ENCODE measurements at places on chromosomes 16 and 17.

DNA sequence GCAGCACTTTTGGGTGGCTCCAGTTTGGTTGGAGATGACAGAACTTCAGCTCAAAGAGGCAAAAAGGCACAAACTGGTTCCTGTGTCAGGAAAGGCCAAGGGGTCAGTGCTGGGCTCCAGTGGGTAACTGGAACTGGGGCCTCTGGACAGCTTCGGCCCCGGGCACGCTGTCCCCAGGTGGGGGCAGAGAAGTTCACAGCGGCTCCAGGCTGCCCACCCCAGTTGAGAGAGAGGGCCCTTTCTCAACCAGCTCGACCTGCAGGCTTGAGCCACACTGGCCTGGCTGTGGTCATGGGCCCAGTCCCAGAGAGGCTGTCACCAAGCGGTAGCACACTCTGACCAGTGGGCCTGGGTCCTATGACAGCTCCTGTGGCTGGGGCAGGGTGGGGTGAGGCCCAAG is 24.5 kb downstream of the ADCY7 start:
- no peak for DNase-seq

GRCh38 chr16:85645021-85645589 is 32.0 kb downstream of the GSE1 start:
- no peak for DNase-seq

DNA sequence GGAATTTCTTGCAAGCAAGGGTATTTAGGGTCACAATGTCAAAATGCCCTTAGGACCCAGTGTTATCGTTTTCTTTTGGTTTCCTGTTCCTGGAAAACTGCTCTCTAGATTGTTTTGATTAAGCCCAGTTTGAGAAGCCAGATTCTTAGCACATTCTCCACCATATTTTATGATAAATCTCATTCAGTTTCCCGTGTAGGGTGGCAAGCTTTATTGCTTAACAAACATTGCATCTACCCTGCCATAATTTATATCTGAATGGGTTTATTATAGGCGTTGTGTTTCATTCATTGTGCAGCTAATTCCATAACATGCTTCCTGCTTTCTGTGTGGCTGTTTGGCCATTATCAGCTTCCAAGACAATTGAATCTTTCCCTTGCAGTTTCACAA is 389.1 kb upstream of the DYNLRB2 start:
- no peak for DNase-seq

DNA sequence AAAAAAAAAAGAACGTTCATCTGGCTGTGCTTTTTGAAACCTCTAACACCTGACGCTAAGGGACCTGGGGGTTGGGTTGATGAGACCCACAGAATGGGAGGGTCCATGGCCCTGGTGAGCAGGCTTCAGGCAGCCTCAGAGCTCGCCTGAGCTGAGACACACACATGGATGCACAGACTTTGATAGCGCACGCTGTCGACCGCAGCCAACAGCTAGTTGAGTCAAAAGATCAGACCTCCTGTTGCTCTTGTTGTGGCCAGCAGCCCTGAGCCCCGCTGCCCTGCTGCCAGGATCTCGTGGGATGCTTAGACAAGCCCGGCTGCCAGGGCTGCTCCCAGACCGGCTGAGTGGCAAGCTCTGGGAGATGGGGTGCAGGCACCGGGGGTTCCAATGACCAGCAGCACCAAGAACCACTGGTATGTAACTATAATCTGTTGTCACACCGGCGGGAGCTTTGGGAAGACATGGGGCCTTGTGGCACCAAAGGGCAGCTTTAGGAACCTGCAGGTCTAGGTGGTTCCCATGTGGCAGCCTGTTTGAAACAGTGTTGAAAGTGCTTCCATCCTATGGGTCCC is 20.0 kb upstream of the MEAK7 start:
- DNase-seq, result no peak

DNA sequence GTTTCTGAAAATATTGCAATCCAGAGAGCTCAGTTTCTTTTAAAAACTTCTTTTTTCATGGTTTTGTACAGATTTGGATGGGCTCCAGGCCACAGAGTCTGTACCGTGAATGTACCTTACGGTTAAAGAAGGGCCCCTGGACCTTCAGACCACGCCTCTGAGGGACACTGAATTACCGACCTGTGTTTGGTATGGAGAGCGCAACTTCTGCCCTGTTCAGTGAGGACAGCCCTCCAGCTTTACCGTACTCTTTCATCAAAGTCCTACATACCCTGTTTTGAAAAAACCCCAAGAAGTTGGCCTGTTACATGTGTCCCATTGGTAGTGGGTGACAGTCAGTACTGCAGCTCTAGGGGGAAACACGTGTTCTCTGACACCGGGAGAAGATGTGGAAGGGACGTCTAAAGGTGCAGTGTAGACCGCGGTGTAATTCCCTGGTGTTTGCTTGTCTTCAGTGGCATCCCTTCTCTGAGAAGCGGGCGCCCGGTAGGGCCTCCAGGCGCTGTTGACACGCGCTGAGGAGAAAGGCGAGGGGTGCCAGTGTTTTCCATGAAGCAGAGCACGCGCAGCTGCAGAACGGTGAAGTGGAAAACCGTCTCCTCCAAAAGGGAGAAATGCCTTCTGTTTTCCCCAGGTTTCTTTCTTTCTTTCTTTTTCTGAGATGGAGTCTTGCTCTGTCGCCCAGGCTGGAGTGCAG is 6.2 kb downstream of the PGS1 start:
- DNase-seq, result no peak
